Sigmoid colon (tissue), 7 donors: ENCODE measurements at places on chromosomes 3 and 15. TPM values are rescaled to one million over a fixed set of nuclear protein-coding genes. Genes with fewer than 3 reads are reported as not detected.

GRCh38 chr3:16520970-16521881 lies 7.7 kb upstream of the RFTN1 start:
- H3K4me3 ChIP-seq: no peak overlapping the region
- peaks cover 3% of the 10 kb centered on the region for H3K27me3 ChIP-seq
- H3K27ac ChIP-seq: no peak overlapping the region
- H3K4me1 ChIP-seq: no peaks in the 10 kb centered on the region

GRCh38 chr3:174295306-174296092 lies 563.6 kb upstream of the NAALADL2 start:
- no peaks in the 10 kb centered on the region for H3K36me3 ChIP-seq
- no peak for DNase-seq
- H3K4me3 ChIP-seq: no peak overlapping the region
- no peak overlapping the region for H3K27ac ChIP-seq
- no peaks in the 10 kb centered on the region for H3K27me3 ChIP-seq
- no peaks in the 10 kb centered on the region for H3K4me1 ChIP-seq

Gene GABRB3
- total RNA-seq: 4.6 TPM

DNA sequence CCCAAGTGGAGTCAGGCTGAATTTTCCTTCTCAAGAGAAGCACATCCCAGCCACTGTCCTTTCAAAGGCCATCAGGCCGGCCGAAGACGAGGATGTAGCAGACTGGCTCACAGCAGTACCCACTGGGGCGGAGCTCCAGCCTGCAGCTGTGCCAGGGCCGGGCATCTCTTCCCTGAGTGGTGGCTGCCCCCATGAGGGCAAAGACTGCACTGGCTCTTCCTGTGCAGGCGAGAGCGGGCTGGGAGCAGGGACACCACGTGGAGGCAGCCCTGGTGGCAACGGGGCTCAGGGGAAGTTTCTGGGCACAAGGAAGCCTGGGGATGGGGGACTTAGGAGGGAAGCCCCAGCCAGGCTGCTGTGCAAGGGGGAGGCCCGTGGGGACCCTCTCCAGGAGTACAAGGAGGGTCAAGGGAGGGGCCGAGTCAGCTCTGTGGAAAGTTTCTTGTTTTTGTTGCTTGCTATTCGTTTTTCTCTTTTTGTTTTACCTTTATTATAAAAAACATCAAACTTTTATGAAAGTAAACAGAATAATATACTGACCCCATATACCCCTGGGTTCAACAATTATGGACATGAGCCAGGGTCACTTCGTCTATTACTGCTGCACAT lies 66.1 kb downstream of the RPN1 start:
- peak; percentile 70 for DNase-seq
- H3K27me3 ChIP-seq: no peaks in the 10 kb centered on the region
- no peak overlapping the region for H3K4me3 ChIP-seq
- H3K27ac ChIP-seq: no peak overlapping the region
- H3K36me3 ChIP-seq: no peaks in the 10 kb centered on the region

DNA sequence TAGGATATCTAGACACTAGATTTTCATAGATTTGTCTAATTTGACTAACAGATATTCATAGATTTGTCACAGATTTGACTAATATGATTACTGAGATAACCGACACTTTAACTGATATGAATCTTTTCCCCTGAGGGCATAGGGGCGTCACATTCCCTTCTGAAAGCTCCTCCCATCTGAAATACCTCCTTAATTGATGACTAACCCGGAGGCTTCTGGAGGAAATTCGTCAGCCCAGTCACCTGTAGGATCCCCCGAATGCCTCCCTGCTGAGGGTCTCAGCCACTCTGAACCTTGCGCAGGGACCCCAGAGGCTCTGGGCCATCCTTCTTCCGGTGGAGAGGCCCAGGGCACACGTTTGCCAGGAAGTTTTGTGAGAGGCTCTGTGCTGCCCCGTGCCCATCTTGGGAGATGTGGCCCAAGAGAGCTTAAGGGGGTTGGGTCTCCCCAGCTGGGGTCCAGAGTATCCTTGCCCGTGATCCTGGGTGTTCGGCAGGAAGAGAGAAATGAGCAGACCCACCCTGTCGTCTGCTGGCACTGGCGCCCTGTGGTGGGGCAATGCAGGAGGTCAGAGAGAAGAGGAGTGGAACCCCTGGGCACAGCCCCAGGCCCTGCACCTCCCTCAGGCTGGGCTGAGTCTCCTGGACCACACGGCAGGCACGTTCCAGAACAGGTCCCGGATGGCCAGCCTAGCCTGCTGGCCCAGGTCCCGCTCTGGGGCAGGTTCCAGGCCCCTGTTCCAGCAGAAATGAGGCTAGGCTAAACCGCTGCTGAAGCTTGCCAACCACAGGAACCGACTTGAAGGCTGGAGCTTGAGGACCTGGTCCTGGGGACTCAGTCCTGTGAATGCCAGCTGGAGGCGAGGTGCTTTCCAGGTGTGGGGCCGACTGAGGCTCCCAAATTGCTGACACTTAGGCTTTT lies 1.7 kb downstream of the PLA2G4D start:
- H3K4me1 ChIP-seq: no peaks in the 10 kb centered on the region
- no peak for DNase-seq
- H3K27ac ChIP-seq: no peak overlapping the region
- H3K27me3 ChIP-seq: no peaks in the 10 kb centered on the region
- H3K4me3 ChIP-seq: no peak overlapping the region
- H3K36me3 ChIP-seq: no peaks in the 10 kb centered on the region

Gene CPA3
- total RNA-seq: 3.0 TPM

Gene LAMB2
- 612 TPM for total RNA-seq

DNA sequence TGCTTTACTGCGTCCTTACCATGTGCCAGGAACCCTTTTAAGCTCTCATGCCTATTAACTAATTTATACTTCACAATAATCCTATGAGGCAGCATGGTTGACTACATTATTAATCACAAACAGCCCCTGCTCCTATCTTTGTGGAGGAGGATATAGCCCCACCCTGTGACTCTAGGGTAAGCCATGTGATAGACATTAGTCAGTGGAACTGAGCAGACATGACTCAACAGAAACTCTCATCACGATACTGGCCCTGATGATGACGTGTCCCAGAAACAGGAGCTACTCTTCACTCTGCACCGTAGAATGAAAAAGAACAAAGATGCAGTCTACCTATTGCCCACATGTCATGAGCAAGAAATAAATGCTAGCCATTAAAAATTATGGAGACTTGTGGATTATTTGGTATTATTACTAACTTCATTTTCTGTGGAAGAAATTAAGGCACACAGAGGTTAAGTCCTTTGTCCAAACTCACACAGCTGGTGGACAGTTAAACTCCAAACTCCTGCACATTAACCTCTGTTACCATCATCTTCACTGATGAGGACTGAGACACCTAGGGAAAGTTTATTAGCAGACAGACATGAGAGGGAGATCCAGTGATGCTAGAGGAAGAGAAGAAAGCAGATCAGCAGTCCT lies 51.2 kb downstream of the CFAP20DC start:
- H3K27ac ChIP-seq: no peak overlapping the region
- H3K36me3 ChIP-seq: no peaks in the 10 kb centered on the region
- H3K4me1 ChIP-seq: no peaks in the 10 kb centered on the region
- DNase-seq: no peak
- H3K4me3 ChIP-seq: no peak overlapping the region
- H3K27me3 ChIP-seq: no peaks in the 10 kb centered on the region

- peaks cover 14% of the 10 kb centered on the region for H3K4me1 ChIP-seq
- H3K36me3 ChIP-seq: no peaks in the 10 kb centered on the region
- no peak overlapping the region for H3K4me3 ChIP-seq
- DNase-seq: no peak
Measured at GRCh38 chr15:69719527-69720240, 267.1 kb downstream of the RPLP1 start.

Gene ADGRG7
- not detected for total RNA-seq
